ENCODE measurements at places on chromosomes 7 and 10.

DNA sequence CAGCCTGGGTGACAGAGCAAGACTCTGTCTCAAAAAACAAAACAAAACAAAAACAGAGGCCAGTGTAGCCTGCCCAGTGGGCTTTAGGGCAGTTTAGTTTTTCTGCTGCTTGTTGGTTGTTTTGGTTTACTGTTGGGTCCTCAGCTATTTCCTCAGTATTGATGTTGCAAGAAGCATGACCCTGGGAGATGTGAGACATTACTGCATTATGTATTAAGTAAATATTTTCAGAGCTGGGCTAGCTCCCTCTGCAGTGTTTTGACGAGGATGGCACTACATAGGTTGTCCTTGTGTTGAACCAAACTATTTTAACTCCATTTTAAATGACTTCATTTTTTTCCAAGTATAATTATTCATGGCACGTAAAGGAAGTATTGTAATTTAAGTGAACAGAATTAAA is 4.8 kb downstream of the AKAP9 start:
- DNase-seq: peak; percentile 60

- DNase-seq: peak; percentile 28
Measured at GRCh38 chr10:78777466-78777865, 291.3 kb upstream of the ZMIZ1 start.

GRCh38 chr7:66296557-66296956 is 91.4 kb downstream of the TPST1 start:
- no peak for DNase-seq

DNA sequence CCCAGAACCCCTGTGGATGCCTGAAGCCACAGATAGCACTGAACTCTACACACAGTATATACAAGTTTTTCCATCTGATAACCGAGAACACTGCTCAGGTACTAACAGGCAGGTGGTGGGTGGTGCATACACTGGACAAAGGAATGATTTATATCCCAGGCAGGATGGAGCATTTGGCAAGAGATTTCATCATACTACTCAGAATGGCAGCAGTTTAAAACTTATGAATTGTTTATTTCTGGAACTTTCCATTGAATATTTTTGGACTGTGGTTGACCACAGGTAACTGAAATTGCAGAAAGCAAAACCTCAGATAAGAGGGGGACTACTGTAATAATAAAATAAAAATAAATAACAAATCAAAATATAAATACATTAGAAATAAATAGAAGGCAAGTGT is 10.9 kb upstream of the KCNMA1 start:
- DNase-seq: no peak

DNA sequence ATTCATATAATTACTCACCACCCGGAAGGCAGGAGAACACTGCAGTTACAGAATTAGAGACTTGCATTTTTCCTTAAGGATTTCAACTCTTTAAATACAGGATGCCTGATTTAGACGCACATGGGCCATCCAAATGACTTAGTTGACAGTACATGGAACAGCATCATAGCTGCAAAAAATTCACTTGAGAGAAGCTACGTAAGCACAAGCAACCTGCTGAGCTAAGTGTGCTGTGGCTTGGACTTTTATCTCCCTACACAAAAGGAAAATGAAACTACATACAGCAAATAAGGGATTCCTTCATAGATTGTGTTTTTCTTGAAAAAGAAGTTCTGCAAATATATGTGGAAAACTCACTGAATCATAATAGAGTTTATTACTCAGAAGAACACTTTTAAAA is 152.6 kb downstream of the POU6F2 start:
- DNase-seq: peak; percentile 41

GRCh38 chr7:35619863-35620262 is 75.1 kb downstream of the HERPUD2 start:
- peak; percentile 58 for DNase-seq

DNA sequence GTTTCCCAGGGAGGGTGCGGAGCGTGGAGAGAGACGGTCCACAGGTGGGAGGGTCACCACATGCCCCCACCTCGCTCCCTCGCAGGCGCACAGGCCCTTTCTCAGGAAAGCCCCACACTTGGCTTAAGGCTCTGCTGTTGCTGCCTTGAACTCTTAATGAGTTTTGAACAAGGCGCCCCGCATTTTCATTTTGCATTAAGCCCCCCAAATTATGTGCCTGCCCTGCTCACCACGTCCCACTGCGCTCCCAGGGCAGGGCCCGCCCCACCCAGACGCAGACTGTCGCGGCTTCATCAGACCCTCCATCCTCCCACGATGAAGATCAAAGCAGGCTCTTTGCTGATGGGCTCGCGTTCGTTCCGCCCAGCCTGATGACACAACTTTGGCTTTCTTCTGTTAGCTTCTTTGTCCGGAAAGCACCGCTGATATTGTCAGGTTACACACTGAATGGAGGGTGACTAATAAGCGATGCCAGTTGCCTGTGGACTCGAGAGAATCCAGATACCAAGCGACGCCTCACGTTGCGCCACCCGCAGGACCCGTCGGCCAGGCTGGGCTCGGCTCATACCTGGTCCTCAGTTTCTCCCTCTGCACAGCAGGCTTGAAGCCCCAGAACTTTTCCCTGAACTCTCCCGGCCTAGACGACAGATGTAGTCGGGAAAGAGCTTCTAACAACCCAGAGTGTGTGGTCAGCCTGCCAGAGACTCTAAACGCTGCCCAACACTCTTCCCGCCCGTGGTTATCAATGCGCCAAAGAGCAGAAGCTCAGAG is 9.5 kb downstream of the CALML3 start:
- no peak for DNase-seq

- DNase-seq: no peak
Measured at GRCh38 chr10:6067457-6067856, 5.3 kb upstream of the IL2RA start.

DNA sequence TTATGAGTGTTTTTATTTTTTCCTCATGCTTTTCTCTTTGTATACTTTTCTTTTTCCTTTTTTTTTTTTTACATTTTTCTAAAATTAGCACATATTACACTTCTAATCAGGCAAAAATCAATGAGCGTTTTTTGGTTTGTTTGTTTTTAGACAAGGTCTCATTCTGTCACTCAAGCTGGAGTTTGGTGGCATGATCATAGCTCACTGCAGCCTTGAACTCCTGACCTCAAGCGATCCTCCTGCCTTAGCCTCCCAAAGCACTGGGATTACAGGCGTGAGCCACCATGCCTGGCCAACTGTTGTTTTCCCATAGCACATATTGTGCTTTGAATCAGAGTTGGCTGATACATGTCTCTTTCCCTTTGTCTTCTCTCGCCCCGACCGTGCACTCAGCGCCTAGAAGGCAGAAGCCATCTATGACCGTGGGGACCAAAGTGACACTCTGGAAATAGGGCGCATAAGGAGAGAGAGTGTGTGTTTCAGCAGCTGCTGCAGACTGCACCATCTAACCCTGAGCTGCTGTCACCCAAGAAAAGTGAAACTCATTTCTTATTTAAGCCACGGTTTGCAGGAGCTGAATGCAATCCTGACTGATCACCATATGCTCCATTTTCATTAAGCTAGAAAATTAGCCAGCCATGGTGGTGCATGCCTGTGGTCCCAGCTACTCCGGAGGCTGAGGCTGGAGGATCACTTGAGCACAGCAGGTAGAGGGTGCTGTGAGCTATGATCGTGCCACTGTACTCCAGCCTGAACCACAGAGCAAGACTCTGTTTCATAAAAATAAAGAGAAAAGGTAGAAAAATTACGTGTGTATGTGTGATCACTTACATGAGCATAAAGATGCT is 41.4 kb upstream of the GTF2I start:
- DNase-seq: no peak

DNA sequence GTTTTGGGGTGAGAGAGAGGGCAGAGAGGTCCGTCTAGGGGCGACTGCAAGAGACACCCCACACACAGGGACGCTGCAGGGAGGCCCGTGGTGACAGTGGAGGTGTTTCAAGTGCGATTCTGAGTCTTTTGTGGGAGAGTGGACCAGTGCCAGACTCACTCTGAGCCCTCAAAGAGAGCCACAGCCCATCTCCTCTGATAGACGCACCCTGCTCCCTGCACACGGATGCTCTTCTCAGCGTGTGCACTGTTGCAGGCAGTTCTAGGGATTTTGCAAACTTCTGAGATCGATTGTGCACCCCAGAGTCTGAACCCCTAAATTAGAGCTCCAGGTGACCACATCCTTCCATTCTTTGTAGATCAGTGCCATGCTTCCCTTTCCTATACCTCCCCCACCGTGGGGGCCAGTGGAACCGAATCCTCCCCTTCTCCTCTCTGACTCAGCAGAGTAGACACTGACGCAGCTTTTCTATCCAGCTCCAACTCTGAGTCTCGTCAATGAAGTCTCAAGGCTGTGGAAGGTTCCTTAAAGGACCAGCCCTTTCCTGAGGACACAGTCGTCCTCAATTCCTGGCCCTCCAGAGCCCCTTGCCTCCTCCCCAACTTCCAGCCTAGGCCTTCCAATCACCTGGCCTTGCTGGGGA is 83.8 kb downstream of the TMEM130 start:
- DNase-seq: no peak

DNA sequence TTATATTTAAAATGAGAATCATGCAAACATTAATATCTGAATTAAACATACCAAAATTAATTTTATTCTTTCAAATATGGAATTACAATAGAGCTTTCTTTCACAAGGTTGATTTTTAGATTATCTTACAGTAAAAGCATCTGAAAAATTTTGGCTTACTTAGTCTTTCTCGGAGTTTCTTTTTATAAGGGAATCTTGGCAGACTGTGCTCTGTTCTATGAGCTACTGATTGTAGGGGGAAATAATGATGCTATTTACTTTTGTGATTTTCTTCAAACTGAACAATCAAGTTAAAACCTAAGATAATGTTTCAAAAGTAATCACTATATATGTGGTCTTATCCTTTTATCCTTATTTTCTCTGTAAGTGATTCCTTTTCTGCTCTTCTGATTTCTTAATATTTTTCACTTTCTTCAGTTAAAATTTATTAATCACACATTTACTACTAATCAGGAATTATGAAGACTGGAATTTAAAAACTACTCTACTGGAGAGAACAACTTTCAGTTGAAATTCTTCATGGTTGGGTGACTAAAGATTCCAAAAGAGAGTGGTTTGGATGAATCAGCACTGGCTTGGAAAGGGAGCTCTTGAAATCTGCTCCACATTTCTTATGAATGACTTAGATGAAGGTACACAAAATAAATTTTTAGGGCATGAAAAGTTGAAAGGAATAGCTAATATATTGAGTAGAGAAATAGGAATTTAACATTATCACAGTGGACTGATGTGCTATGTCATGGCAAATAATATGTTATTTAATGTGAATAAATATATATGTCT is 103.9 kb downstream of the PPP1R9A start:
- no peak for DNase-seq

Measured in DMS53 (cell line).